ENCODE measurements at places on chromosomes 11 and 22.

- no peak for DNase-seq
Observed at GRCh38 chr22:47202819-47203553, 440.5 kb downstream of the TBC1D22A start.

GRCh38 chr11:65651589-65652510 lies 10.9 kb downstream of the RELA start:
- no peak for DNase-seq

GRCh38 chr11:69272831-69273485 lies 21.0 kb upstream of the MYEOV start:
- DNase-seq, result no peak

GRCh38 chr11:41921746-41922390 lies 462.4 kb upstream of the LRRC4C start:
- no peak for DNase-seq

Data from ACHN (cell line).